Panc1 (cell line): ENCODE measurements at places on chromosomes 2 and 18.

GRCh38 chr2:159769147-159769546, 28.9 kb downstream of the CD302 start:
- DNase-seq: no peak

DNA sequence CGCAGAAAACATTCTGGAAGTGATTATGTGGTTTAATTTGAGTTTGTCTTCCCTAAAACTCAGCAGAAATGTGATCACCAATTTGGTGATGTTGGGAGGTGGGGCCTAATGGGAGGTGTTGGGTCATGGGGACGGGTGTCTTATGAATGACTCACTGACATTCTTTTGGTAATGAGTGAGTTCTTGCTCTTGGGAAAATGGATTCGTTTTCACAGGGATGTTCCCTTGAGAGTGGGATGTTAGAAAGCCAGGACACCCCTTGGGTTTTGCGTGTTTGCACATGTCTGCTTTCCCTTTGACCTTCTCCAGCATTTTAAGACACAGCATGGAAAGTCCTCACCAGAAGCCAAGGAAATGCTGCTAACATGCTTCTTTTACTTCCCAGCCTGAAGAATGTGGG, 321.5 kb upstream of the NT5C1B start:
- DNase-seq: no peak

DNA sequence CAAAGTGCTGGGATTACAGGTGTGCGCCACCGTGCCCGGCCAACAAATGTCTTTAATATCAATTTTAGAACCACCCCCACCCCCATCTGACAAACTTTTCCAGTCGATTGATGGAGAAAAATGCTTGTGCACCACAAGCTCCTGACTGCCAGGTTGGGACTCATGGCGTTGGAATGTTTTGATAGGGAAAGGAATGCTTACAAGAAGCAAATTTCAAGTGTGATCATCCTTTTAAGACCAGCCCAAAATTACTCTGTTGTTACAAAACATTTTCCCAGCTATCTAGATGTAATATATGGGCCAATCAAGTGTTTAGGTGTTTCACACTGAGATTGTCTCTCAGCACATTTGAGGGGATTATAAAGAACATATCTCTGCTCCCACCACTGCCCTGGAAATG, 45.2 kb downstream of the UBXN4 start:
- no peak for DNase-seq

DNA sequence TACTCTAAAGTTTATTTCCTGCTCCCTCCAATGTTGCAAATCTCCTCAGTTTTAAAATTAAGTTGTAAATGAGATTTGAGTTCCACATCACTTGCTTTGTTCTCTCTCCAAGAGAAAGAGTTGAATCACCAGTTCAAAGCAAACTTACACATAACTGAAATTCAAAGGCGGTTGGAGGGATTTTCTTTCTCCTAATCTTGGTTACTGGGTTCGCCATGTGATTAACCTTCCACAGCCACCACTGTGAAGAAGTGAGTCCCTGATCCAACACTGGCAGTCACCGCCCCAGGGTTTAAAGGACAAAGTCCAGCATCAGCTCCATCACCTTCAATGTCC, 247.1 kb downstream of the MYCN start:
- no peak for DNase-seq

- DNase-seq: peak; percentile 36
Measured at GRCh38 chr2:43848214-43848613, 9.4 kb downstream of the ABCG8 start.

DNA sequence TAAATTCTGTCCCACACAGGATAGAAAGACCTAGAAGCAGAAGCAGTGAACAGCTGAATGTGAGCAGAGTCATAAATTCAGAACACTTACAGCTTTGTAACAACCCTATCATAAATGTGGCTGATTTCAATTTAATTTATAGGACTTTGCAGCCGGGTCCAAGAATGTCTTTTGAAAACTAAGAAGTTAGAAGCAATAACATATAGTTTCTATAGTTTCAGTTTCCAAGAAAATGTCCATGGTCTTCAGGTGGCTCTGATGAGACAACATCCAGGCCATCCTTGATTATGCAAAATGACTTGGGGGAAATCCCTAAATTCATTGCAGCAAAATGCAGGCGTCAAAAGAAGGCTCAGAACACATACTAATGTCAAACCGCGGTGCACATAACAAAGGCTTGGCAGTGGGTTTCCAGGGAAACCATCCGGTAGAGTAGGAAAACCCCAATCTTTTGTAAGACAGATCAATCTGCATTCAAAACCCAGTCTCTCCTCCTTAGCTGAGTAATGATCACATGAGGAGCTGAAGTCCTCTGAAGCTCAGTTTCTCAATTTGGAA, 442.2 kb upstream of the ID2 start:
- DNase-seq: no peak

DNA sequence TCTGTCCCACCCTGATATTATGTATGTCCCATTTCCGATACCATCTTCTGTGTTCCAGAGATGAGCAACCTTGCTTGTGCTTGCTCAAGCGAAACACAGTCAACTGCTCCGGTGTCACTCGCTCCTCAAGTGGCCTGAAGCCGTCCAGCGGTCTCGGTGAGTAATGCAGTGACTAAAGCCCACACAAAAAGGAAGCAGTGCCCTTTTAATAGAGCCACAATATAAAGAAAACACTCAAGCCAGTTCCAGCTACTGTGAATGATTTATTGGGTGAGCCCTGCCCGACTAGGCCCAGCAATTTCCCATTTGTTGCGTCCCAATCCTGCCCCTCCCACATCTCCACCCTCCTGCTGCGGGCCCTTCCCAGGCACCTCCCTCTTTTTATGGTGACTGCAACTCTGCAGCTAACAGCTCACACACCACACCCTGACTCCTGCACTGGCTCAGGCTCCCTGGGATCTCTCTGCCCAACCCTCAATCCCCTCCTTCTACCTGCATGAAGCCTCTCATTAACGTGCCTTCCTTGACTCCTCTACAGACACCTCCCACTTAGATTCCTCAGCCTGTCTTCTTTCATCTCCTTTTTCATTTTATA, 44.2 kb upstream of the DSC1 start:
- DNase-seq: peak; percentile 50

- DNase-seq: no peak
Measured at GRCh38 chr18:2857491-2858131, 10.8 kb downstream of the EMILIN2 start.

DNA sequence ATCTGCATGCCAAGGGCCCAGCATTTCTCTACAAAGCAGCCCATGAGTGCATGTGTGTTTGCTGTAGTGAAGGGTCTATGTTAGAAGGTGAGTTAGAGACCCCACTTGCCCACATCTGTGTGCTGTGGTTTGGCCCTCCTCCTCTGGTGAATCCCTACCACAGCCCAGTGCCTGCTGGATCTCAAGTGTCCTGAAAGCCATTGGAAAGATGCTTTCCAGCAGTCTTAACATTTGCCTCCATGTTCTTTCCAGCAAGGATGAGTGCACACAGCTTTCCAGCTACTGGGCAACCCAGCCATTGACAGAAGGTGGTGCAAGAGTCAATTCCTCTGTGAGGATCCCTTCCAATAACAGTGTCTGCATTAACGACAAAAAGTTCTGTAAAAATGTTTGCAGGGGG, 13.6 kb downstream of the CRIM1 start:
- no peak for DNase-seq

DNA sequence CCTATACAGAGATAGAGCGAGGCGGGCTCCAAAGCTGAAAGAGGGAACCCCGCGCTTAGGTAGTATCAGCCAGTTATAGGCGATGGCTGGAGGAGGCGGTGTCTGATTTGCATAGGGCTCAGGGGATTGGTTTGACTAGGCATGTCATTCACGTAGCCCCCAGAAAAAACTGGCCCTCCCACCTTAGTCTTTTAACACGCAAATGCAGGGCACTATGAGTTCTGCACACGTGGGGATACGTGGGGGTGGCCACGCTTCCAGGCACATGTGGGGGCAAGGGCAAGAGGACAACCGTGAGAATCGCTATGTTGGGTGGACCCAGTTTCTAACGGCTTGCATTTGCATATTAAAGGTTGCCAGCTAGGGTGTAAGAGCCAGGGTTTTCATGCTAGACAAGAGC, 56.7 kb upstream of the MSTN start:
- no peak for DNase-seq

DNA sequence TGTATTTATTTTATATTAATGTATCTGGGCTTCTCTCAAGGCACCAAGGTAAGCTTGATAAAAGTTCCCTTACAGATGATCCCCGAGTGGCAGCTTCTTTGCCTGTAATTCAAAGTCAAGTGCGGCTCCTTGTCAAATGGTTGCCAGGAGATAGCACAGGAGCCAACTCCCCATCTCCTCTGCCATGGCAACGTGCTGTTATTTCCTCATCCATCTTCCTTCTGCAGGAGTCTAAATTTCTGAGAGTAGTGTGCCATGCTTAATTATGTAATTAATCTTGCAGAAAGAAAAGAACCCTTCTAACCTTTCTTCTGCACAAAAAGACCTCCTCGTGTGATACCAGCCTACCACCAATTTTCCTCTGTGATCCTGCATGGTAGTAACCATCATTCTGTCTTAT, 46.2 kb upstream of the ACMSD start:
- DNase-seq: no peak

- no peak for DNase-seq
Measured at GRCh38 chr2:171210864-171211431, 50.3 kb upstream of the TLK1 start.

DNA sequence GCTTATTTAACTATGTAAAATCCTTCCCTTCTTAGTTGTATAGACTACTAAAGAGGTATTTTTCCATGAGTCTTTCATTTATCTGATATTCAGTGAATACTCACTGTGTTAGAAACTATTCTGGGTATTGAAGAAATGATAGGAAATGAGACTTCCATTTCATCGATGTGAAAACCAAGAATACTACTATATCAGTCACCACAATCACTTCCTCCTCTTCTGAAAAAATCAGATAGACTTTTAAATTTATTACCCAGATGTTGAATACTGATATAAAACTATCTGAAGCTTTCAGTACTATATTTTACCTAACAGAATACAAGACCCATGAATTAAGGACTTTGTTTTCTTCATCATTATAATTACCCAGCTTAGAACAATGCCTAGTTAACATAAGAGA, 1801.1 kb upstream of the CELF4 start:
- no peak for DNase-seq

DNA sequence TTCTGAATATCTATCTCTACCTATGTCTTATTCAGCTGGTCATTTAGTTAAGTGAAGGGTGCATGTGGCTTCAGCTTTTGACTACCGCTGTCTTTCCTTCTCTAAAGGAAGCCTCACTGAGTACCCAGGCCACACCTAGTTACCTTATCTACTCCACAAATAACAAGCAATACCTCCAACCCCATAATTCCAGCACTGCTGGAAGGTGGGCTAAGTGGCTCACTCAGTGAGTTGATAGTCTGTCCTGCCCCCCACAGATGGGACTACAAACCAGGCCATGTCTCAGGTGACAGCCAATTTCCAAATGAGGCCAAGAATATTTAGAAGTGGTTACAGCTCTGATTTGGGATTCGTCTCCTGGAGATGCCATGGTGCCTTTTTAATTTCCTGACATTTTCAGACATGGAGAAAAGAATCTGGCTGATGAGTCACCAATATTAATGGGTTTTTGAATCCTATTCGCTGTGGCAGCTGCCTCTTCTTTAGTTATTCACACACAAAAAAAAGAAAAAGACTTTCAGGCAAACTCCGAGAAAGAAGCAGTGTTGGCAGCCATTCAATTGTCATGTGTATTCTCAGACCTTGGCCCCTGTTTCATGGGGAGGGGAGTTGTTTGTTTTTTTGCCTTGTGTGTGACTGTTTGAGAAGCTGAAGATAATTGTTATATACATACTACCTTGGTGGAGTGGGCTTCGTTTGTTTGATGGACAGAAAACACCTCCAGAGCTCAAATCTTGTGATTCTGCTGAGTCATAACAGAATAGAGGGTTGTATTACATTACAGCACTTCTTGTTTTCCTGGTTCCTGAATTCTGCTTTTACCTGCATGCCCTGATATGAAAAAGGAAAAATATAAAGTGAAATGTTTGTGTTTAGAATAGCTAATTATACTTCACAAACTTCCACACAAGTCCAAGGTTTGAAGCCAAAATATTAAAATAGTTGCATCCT, 64.2 kb downstream of the SCG2 start:
- DNase-seq: no peak

DNA sequence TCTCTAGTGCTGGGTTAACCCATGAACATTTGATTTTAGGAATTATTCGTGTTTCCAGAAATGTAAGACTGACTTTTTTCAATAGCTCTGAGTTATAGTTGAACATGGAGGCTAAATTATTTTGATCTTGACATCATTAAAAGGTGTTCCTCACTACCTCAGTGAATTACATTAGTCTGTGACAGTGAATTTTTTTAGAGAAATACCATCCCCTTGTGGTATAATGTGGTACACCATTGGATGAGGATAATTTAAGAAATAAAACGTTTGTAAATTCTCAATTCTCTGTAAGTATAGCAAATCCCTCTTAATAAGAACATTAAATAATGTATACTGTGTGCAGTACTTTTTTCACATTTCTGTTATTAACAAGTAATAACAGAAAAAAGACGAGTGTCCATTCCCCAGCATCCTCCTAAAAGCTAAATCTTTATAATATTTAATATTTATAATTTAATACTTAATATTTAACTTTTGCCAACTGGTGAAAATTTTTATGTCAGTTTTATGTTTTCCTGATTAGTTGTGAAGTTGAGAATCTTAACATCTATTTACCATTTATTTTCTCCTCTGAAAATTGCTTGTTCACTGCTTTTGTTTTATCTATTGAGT, 70.3 kb upstream of the CWC22 start:
- peak; percentile 8 for DNase-seq

DNA sequence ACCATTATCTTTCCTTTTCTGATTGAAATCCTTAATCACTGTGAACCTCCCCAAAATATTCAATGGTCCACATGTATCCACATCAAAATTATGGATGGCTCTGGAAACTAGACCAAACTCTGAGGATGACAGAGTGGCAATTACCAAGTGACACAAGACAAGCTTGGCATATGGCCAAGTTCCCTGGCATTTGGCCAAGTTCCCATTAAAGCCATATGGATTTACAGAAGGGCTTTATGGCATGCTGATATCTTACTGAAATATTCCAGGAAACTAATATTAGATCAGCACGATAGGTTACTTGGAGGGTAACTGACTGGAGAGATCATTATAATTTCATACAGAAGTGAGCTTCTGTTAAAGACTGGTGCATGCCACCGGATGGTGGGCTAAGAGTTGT, 21.9 kb upstream of the CERS6 start:
- DNase-seq: no peak

GRCh38 chr2:105237045-105237765, 4.3 kb upstream of the GPR45 start:
- DNase-seq: no peak

- DNase-seq: no peak
Measured at GRCh38 chr18:13543811-13544732, 182.3 kb downstream of the FAM210A start.
